ENCODE measurements at places on chromosomes 5 and 9. TPM values are rescaled to one million over a fixed set of nuclear protein-coding genes. Genes with fewer than 3 reads are reported as not detected.

The GABRA1 gene
- total RNA-seq, result not detected

The DRD1 gene
- not detected for total RNA-seq

The PLPP1 gene
- 10.8 TPM for total RNA-seq

The C9orf85 gene
- 9.5 TPM for total RNA-seq

The ST8SIA4 gene
- total RNA-seq, result 21.2 TPM

The SHB gene
- 0.34 TPM for total RNA-seq

The TSLP gene
- total RNA-seq, result 0.71 TPM

The WDR38 gene
- total RNA-seq, result not detected

The NTRK2 gene
- total RNA-seq, result 0.21 TPM

The JMY gene
- 10.0 TPM for total RNA-seq

The ARHGEF37 gene
- total RNA-seq, result 0.41 TPM

The PAPPA gene
- 0.30 TPM for total RNA-seq

The PDGFRB gene
- total RNA-seq, result 0.89 TPM

The SUSD1 gene
- total RNA-seq, result 2.5 TPM

The FAM169A gene
- 6.1 TPM for total RNA-seq

The PCDHGB1 gene
- total RNA-seq, result not detected

The SLC6A18 gene
- not detected for total RNA-seq

The BTF3 gene
- total RNA-seq, result 971 TPM

The QRFP gene
- not detected for total RNA-seq

The TLR4 gene
- total RNA-seq, result not detected

The CDX1 gene
- total RNA-seq, result not detected

The PCDHGB2 gene
- total RNA-seq, result 0.20 TPM

The ZNF883 gene
- 1.0 TPM for total RNA-seq

The GARIN3 gene
- total RNA-seq, result 0.46 TPM

The PPP3R2 gene
- not detected for total RNA-seq
